ENCODE measurements at places on chromosomes 13 and 19.

GRCh38 chr13:113905018-113905417 is 41.1 kb upstream of the GAS6 start:
- no peak for DNase-seq

DNA sequence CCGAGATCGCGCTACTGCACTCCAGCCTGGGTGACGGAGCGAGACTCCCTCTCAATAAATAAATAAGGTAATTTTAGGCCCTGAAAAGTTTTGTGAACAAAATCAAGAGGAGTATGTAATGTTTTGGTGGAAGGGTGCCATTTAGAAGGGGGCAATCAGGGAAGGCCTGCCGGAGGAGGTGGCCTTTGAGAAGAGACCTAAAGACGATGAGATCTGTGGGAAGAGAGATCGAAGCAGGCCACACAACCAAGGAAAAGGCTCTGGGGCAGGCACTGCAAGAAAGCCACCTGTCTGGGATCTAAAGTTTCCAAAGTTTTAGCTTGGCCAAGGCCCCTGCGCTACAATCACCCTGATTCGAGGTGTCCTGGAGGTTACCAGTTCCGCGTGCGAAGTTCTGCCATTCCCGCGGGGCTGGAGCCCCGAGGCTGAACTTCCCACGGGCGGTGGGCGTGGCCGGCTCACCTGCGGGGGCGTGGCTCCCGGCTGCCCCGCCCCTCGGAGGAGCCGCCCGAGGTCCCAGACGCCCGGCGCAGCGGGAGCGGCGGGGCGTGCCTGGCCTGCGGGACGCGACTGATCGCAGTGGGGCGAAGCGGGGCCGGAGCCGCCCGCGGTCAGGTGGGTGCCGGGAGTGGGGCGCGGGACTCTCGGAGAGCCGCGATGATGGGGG is at the start of gene KLC3:
Gene KLC3 (plus strand): TSS at position 519 of the 667 bp plus-strand sequence. CDS start 4,792 bp downstream, outside the sequence.
- peak; percentile 49 for DNase-seq

DNA sequence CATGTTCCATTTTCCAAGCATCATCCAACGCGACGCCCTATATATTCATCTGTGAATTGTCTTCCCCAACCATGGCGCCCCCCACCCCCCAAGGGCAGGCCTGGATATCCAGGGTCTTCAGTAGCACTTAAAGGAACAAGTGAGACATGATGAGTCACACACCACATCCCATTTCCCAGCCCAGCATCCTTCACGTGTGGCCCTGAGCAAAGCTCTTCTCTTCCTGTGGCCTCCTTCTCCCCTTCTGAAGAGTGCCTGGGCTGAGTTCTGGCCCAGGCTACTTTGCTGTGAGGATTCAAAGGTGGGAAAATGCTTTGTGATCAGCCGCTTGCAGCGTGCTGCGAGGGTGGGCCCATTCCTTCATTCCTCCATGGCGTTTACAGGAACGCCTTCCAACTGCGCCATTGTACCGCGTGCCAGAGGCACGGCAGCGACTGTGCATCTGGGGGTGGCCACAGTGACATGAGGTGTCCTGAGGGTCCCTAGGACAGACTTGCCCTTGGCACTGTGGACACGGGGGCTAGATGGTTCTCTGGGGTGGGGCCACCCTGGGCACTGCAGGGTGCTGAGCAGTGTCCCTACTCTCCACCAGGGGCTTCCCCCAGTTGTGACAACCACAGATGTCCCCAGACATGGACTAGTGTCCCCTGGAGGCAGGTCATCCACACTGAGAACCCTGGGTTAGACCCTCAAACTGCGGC is 11.7 kb downstream of the PLIN4 start:
- no peak for DNase-seq

DNA sequence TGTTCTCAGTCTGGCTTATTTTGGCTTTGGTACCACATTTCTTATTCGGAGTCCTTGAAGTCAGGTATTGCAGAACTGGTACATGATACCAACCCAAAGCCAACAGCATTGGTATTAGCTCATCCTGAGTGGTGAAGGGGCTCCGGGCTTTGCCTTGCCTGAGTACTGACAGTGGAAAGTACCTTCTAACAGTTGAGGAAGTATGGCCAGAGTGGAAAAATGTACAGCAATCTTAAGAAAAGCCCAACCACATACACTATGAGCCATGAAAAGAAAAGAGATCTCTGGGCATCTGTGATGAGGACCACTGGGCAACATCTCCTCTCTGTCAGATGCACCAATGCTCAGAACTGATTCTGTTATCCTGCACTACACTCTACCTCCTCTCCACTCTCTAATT is 8.3 kb downstream of the LCP1 start:
- DNase-seq, result no peak

DNA sequence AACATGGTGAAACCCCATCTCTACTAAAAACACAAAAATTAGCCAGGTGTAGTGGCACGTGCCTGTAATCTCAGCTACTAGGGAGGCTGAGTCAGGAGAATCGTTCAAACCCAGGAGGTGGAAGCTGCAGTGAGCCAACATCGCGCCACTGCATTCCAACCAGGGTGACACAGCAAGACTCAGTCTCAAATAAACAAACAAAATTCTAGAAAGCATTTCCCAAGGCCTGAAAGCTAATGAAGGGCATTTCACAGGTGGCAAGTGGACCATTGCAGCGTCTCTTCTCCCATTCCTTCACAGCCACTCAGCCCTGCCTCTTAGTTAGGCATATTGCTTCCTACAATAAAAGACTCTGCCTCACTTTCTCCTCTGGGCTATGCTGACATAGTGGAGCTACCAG is 13.5 kb upstream of the RXFP2 start:
- no peak for DNase-seq

DNA sequence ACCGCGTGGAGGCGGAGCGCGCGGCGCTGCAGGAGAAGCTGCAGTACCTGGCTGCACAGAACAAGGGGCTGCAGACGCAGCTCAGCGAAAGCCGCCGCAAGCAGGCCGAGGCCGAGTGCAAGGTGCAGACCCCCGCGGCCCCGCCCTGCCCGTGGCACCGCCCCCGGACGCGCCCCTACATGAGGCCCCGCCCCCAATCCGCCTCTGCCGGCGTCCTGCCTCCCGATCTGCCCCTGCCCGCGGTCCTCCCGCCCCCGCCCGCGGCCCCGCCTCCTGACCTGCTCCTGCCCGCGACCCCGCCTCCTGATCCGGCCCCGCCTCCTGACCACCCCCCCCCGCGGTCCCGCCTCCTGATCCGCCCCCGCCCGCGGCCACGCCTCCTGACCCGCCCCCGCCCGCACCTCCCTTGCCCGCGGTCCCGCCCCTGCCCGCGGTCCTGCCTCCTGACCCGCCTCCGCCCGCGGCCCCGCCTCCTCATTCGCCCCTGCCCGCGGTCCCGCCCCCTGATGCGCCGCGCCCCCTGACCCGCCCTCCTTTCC is 11.7 kb downstream of the PRR36 start:
- DNase-seq, result no peak

GRCh38 chr19:46713781-46714443 is 3.0 kb downstream of the PRKD2 start:
- peak; percentile 82 for DNase-seq

- peak; percentile 94 for DNase-seq
Observed at GRCh38 chr13:102798581-102799425, at the start of the genes BIVM and POGLUT2. Gene BIVM (plus strand): TSS chr13:102799119. CDS start chr13:102807268, 8,149 bp downstream. Gene POGLUT2 (minus strand): TSS chr13:102798976. CDS start chr13:102798670, 306 bp downstream.

DNA sequence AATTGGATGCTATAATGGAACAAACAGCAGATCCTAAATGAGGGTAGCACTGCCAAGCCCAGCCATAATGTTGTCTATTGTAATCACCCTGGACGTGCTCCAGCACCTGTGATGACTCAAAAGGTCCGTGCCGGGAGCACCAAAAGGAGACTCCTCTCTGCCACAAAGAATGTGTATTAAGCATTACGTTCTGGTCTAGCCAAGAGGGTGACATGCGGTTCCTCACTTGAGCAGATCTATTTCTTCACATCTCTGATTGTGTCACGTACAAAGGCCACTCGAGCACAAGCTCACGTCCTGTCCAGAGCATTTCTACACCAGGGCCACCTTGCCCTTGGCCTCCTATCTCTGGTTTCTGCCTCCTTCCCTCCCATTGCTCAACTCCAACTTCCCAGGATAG is 219.9 kb upstream of the IRS2 start:
- DNase-seq, result peak; percentile 21

DNA sequence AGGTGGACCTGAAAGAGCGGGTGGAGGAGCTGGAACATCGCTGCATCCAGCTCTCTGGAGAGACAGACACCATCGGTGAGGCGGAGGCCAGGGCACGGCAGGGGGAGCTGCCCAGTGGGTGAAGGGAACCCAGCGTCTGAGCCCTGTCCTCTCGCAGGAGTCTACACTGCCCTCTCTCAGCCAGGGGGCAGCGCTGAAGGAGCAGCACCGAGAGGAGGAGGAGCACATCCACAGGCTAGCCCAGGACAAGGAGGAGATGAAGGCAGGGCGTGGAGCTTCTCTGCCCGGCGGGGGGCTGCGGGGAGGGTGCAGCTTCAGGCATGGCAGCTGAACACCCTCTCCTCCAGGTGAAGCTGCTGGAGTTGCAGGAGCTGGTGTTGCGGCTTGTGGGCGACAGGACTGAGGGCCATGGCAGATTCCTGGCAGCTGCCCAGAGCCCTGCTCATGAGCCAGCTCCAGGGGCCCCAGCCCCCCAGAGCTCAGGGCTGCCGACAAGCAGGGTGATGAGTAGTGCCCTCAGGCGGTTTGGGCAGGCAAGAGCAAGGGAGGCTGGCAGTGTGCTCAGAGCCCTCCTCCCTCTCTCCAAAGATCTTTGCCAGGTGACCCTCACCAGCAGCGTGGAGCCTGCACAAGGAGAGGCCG is 31.4 kb upstream of the ZNF492 start:
- DNase-seq, result no peak

- DNase-seq, result no peak
Observed at GRCh38 chr19:19429361-19429760, 23.9 kb downstream of the GATAD2A start.

DNA sequence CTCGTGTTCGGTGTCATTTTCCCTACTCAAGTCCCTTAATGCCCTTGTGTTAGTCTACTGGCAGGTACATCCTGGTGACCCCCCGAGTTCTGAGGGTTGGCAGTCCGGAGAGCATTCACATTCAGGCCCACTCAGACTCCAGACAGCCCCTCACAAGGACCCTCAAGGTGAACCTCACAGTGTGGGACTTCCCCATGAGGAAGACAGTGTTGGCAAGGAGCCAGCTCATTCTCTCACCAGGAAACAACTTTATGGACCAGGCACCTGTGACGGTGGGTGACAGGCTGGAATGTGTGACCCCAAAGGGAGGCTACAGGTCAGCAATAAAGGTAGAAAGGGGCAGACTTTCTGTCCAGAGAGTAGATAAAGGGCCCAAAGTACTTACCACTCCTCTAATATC is 24.5 kb downstream of the RDH8 start:
- no peak for DNase-seq

- peak; percentile 93 for DNase-seq
Observed at GRCh38 chr13:100645382-100645781, 29.2 kb downstream of the TMTC4 start.

GRCh38 chr19:843180-843835 is 2.5 kb downstream of the PRTN3 start:
- no peak for DNase-seq

DNA sequence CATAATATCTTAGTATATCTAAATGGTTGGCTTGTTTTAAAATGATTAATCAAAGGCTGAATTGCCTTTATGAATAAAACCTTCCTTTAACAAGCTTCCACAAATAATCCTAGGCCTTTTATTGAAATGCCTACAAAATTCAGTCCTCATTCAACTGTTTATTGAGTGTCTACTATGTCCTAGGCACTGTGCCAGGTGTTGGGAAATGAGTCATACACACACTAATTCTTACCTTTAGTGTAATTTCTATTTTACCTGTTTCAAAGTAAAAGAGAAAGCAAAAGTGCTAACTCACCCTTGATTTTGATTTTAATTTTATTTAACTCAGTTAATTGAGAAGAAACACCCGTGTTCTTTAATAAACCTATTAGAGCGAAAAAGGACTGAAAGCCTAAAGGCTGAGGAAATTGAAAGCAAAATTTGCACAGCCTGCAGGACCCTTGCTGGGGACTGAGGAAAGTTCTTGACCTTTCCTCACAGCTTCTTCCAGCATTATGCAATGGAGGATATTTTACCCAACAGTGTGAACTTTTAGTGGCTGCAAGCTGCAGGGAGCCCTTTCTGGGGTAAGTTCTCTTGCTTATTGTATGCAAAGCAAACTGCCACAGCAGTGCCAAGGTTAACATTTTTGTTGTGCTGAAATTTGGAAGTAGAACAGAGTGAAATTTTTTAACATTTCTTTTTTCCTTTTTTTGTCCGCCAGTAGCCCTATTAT is 83.1 kb downstream of the B3GLCT start:
- no peak for DNase-seq

- peak; percentile 4 for DNase-seq
Observed at GRCh38 chr19:41376241-41376997, at the start of gene TMEM91. Gene TMEM91 (plus strand): TSS chr19:41376533. CDS start chr19:41378310, 1,777 bp downstream.

GRCh38 chr13:113297370-113298042 is 467 bp downstream of the LAMP1 start:
- no peak for DNase-seq

DNA sequence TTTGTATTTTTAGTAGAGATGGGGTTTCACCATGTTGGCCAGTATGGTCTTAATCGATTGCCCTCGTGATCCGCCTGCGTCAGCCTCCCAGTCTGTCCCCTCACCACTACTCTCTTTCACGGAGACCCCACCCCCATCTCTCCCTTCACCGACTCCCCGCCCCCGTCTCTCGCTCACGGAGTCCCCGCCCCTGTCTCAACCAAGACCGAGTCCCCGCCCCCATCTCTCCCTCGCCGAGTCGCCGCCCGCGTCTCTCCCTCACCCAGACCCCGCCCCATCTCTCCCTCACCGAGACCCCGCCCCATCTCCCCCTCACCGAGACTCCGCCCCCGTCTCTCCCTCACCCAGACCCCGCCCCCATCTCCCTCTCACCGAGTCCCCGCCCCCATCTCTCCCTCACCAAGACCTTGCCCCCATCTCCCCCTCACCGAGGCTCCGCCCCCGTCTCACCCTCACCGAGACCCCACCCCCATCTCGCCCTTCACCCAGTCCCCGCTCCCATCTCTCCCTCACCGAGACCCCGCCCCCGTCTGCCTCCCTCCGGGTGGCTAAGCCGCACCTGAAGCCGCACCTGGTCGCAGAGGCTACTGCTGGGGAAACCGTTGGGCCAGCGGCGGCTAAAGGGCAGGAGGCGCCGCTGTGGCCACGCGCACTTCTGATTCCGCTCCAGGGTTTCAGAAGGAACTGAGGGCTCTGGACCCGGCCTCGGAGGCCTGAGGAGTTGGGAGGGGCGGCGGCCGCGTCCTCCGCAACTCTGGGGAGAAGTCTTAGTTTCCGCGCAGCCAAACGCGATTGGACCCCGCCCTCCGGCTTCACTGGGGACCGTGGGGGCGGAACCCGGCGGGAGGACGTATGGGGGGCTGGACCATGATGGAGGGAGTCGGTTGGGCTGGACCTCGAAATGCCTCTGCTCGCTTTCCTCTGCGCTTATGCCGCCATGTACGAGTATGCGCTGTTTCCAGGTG is 17.1 kb upstream of the ZNF846 start:
- peak; percentile 100 for DNase-seq

GRCh38 chr19:38387550-38388348 is at the start of gene GGN:
Gene GGN (minus strand): TSS chr19:38388034. CDS start chr19:38387261, 773 bp downstream.
- peak; percentile 99 for DNase-seq

DNA sequence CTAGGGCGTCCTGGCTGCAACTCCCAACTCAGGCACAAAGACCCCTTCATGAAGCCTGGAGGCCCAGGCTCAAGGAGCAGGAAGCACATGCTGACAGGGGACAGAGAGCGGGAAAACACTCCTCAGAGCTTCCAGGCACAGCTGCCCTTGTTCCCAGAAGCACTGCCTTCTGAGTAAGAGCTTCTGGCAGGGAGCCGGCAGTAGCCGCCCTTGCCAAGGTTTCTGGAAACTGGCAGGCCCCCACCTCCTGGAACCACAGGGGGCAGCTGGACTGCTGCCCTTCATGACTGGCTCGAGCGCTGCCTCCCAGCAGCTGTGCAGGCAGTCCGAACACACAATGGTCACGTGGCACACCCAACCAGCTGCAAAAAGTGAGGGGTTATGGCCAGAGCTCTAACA is 33.6 kb upstream of the EPHX3 start:
- DNase-seq, result no peak

- DNase-seq, result no peak
Observed at GRCh38 chr13:35210261-35210660, 266.2 kb downstream of the MAB21L1 start.

Measured in NCI-H345 (cell line).